Daoy (cell line): ENCODE measurements at places on chromosomes 16 and 17. TPM values are rescaled to one million over a fixed set of nuclear protein-coding genes. Genes with fewer than 3 reads are reported as not detected.

The CDH13 gene
- 32.9 and 36.5 TPM in 2 replicates for total RNA-seq

The NECAB2 gene
- total RNA-seq, result not detected in 2 replicates

DNA sequence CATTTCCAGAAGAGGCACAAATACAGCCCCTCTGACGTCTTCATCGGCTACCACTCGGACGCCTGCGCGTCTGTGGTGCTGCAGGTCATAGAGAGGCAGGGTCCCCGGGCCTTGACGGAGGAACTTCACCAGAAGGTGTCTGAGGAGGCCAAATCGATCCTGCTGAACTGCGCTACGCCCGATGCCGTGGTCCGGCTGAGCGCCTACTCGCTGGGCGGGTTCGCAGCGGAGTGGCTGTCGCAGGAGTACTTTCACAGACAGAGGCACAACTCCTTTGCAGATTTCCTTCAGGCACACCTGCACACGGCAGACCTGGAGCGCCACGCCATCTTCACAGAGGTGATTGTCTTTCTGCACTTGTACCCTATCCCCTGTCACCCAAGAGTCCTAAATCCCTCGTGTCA, 67.0 kb upstream of the ENDOV start:
- no peak for DNase-seq

DNA sequence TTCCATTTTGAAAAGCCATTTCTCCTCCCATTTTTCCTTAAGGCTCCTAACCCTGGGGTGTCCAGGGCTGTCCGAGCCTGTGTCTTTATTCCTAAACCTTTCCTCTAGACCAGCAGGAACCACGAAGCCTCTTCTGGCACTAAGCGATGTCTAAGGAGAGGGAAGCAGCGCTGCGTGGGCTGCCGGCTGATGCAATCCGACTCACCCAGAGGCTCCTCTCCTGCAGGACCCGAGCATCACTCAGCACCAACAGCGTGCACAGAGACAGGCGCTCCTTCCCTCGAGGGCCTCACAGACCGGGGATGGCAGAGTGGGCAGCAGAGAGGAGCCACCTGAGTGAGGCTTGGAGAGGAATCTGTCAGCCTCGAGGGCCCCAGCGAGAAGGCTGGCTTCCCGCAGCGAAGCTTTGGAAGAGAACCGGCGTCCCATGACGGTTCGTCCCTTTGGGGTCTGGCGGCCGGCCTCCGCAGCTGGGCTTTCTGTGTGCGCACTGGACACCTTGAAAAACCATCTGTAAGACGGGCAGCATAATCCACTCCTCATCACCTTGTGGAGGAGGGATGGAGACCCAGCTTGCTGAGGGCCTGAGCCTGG, 174.3 kb downstream of the FOXL1 start:
- DNase-seq, result no peak

GRCh38 chr16:10297341-10298006, 88.4 kb upstream of the ATF7IP2 start:
- no peak for DNase-seq

DNA sequence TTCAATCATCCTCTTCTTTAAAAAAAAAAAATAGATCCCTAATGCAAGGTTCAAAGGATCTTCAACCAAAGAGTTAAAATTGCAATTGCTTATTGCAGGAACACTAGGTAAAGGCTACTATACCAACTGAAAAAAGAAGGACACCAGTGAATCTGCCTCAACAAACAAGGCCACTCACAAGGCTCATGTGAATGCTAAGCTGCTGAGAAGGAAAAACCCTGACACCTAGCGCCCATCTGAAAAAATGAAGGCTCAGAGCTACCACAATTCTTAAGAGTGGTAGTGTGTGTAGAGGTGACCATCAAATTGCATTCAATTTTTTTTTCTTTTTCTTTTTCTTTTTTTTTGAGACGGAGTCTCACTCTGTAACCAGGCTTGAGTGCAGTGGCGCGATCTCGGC, 201.6 kb upstream of the C17orf78 start:
- no peak for DNase-seq

GRCh38 chr17:82490512-82491195, 28.9 kb upstream of the FOXK2 start:
- DNase-seq, result no peak

DNA sequence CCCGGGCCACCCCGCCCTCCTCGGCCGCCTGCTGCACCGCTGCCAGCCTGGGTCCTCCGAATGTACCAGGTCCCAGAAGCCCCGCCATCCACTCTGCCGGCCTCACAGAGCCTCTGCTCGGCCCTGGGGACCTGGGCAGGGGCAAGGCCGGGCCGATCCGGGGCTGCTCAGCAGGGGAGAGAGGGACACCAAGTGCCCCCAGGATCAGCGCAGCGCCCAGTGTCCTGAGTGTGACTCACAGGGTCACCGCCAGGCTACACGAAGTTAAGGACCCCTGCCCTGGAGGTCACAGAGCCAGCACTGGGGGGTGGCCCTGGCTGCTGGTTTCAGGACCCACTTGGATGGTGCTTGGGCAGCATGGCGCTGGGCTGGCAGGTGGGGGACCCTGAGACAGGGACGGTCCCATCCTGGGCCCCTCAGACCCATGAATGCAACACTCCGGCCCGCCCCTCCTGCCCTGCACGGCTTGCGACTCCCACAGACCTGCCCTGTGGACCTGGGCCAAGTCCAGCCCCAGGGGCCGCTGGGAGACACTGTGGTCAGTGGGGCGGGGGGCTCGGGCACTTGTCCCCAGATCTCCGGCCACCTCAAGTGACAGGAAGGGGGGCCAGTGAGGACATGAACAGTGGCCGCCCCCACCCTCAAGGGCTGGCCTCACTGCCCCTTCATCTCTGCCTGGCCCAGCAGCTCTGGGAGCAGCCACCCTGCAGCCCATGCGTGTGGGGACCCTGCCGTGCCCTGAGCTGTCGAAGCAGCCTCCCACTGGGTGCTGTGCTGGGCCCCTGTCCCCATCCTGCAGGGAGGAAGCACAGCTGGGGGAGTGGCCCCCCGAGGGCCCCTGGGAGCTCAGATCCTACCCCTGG, 23.2 kb upstream of the SSTR5 start:
- no peak for DNase-seq

DNA sequence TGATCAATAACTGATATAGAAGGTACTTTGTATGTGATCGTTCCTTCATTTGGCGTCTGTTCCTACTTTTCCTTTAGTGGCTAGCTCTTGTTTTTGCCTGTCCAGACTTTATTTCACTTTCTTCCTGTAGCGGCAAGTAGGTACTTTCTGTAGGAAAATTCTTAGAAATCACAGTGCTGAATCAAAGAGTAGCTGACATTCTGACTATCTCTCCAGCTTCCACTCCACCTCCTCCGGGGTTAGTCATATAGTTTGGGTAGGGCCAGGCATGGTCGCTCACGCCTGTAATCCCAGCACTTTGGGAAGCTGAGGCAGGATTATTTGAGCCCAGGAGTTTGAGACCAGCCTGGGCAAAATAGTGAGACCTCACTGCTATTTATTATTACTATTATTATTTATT, 29.9 kb upstream of the PAFAH1B1 start:
- DNase-seq, result no peak

DNA sequence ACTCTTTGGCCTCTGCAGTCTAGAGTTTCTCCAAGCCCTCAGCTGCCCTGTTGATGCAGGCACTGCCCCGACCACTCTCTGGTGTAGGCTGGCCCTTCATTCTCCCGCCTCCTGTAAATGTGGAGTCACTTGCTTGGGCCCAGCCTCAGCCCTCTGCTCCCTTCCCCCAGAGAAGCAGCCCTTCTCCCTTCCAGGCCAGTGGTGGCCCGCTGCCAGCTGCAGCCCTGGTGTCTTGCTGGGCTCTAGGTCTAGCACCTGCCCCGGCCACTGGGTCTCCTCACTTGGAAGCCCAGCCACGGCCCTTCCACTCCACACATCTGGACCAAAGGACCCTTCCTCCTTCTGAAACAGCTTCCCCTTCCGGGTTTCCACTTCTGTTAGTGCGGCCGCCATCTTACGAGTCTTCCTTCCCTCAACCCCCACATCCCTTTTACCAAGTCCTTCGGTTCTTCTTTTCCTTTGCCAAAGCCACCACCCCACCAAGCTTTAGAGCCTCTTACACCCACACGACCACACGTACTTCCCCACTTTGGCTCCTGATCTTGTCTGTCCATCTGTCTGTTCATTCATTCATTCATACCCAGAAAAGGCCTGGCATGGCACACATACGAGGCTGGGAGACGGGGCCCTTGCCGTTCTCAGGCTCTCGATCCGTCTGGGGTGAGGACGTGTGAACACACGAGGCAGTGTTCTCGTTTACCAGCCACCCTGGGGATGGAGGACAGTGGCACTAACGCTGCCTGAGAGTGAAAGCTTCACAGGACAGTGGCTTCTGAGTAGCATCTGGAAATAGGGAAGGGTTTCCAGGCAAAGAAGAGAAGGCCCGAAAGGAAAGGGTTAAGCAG, 68.0 kb downstream of the ABR start:
- DNase-seq, result peak; percentile 92
